Body of pancreas (tissue), 4 donors: ENCODE measurements at places on chromosomes 5 and 9. TPM values are rescaled to one million over a fixed set of nuclear protein-coding genes. Genes with fewer than 3 reads are reported as not detected.

DNA sequence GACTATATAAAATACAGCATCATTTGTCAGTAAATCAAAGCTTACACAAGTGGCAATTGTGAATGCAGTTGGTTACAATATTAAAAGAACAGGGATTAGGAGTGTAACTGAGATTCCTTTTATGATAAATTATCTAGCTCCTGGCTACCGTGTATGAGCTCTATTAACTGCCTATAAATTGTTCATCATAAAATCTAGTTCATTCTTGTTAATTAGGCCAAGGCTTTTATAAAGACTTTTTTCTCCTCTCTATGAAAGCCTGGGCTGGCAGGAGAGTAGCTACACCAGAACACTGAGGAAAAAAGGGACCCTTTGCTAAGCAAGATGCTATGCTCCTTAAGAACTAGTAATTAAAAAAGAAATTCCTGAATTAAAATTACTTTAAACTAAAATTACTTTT lies 132.4 kb upstream of the MEF2C start:
- no peak for DNase-seq

GRCh38 chr9:132494857-132495256 lies 84.8 kb downstream of the CFAP77 start:
- no peak for DNase-seq

DNA sequence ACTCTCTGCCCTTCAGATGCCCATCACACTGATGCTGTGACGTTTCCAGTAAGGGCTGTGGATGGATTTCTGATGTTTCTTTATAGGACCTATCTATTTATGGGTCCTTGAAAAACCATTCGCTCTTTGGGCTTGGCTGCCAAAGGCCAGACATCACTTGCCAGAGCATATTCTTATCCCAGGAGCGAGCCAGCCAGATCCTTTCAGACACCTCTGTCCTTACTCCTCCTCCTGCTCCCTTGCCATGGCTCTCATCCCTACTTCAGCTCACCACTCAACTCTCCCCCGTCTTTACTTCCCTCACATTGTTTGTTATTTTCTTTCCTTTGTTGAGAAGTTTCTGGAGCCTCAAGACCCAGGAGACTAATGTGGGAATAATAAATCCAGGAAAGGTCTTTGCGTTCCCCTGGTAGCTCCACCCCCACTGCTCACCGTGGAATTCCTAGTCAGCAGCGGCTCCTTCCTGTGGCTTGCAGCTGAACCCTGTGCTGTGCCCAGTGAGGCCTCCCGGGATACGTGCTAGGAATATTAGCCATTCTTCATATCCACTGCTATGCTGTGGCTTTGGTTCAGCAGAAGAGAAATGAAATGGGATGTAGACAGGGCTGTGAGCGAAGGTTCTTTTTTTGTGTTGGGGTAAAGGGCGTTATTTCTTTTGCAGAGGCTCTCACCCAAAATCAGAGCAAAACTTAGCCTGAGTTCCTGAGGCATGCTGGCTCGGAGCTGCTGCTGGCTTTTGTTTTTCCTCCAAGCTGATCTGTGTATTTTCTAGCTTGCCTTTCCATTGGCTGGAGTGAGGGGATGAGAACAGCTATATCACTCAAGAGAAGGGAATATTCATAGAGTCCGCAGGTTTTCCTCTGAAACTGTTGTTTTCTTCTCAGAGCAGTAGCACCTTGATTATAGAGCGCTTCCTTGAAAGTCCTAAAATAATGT lies 171.1 kb downstream of the SAXO1 start:
- DNase-seq = no peak

GRCh38 chr9:132014218-132014805 lies 65.4 kb downstream of the MED27 start:
- no peak for DNase-seq

SH2D3C gene
- 3.3 TPM for total RNA-seq

DNA sequence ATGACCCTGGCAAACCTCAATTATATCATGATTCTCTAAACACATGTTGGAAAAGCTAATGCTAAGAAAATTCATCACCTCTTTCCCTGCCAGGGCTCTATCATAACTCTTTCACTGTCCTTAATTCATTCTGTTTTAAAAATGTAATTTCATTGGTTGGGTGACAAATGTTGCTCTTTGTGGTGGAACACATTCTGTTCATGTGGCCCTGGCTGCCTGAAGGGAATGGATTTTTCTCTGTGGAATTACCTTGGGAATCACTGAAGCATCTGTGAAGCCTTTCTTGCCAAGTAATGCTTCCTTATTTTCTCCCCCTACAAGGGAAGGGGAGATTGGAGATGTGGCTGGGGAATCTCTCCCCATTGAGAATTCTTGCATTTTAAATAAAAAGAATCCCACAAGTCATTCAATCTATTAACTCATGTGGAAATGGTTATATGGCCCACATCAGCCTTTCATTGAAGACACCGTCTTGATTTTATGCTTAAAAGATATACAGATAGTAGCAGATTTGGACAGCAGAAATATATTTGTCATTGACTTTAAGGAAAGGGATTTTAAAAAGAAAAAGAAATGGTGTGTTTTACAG lies 201.8 kb upstream of the NMUR2 start:
- DNase-seq = no peak

DNA sequence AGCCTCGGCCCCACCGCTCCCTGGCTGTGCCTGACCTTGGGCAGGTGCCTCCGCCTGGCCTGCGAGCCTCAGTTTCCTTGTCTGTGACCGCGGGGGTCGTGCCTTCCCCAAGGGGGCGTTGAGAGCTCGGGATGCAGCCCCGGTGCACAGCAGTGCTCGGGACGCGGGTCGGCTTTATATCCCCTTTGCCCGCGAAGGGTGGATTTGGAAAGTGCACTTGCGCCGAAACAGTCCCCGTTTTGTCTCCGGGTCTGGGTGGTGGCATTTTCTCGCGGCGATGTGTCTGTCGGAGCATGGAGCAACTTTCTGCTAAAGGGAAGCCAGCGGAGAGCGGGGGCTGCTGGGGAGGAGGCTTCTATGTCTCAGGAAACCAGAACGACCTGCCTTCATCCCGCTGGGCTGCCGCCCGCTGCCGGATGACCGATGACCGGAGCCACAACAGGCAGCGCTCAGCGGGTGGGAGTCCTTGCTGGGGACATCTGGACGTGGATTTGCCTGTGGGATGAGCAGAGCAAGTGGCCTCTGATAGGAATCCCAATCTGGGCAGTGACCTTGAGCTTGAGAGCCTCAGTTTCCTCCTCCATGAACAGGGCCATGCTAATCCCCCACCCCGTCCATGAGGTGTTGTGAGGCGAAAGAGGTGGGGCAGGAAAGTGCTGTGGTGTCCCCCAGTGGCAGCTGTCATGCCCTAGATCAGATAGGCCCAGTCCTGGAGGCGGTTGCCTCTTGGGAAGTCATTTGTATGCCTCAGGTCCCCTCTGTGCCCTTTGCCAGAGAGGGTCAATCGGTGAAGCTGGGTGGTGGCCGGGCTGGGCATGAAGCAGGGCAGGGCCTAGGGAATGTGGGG lies 651 bp downstream of the HRH2 start:
- DNase-seq = no peak

PCA3 gene
- not detected for total RNA-seq

GRCh38 chr9:111094433-111094924 lies 56.2 kb upstream of the LPAR1 start:
- DNase-seq = peak; percentile 11

- no peak for DNase-seq
Observed at GRCh38 chr9:117597977-117598376, 106.2 kb upstream of the TLR4 start.

GRCh38 chr5:144742361-144742760 lies 571.7 kb downstream of the KCTD16 start:
- no peak for DNase-seq

DNA sequence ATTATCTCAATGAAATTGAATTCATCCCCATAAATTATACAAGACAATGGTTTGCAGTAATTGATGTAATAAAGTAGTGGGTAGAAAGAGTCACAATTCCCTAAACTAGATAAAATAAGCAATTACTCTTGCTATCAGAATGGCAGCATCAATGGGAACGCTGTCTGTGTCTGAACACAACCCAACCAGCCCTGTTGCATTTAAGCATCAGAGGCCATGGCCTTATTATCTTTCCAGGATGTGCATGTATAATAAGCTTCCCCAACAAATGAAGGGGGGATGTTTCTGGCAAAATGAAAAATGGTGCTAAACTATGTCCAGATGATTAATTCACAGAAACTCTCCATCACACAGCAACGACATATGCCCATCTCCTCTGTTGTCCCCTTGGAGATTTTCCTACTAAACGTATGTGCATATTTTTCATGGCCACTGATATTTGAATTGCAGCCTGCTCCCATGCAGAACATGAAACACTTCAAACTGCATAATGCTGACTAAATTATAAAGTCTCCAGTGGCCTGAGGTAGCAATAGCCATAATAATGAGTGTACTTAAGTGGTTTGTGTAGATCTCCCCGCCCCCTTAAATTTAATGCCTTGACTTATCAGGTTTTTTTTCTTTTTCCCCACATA lies 306.9 kb upstream of the ADAMTS16 start:
- no peak for DNase-seq

TRPM6 gene
- total RNA-seq = under 0.01 TPM

TAF11L10 gene
- total RNA-seq = not detected

JAKMIP2 gene
- total RNA-seq = 1.3 TPM

DNA sequence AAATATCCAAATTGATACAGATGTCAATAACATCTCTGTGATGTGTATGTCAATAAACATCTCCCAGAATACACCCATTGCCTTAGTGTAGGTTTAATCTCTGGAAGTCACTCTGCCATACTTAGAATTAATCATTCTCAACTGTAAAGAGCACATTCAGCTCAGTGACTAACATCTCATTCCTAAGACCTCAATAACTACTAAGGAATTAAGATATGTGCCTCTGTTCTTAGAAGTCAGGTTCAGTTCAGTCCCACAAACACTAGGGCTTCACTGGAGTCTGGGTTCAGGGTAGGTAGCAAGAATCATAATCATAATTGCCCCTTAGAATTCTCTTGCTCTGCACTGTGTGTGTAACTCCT lies 31.7 kb downstream of the UGCG start:
- DNase-seq = no peak

DNA sequence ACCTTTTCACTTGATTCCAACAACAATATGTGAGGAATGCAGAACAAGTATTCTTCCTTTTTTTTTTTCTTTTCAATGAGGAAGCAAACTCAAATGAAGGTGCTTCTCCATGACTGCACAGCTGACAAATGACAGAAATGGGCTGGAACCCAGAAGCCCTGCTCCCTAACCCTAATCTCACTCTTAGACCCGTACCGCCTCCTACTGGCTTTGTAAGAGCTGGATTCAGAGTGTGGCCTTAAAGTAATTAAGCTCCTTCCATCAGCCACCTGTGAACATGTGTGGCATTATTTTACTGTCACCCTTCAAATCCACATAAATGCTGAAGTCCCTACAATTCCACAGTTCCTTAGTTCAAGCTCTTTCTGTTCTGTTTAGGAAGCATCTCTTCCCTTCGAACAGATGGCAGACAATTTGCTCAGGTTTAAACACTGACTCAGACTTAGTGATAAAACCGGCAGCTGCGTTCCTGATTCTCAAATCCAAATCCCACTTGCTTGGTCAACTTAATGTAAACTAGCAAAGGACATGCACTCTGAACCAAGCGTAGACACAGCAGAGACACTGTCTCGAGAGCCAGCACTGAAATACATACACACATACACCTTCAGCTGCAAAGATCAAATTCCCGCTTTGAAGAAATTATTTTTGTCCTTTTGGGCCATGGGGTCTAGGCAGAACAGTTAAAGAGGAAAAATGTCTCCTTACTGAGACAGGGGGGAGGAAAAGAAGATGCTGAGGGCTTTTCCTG lies 316.7 kb upstream of the TLE4 start:
- no peak for DNase-seq

- DNase-seq = no peak
Observed at GRCh38 chr9:135937521-135938489, 23.4 kb downstream of the UBAC1 start.

TMEM252 gene
- not detected for total RNA-seq

PCDHGA4 gene
- total RNA-seq = 10.9 TPM

NXNL2 gene
- total RNA-seq = not detected

MSX2 gene
- not detected for total RNA-seq

ADGRV1 gene
- 19.2 TPM for total RNA-seq

FOXD4L6 gene
- not detected for total RNA-seq

- no peak for DNase-seq
Observed at GRCh38 chr9:125332527-125332926, 70.9 kb downstream of the GAPVD1 start.

CDHR2 gene
- total RNA-seq = not detected

- no peak for DNase-seq
Observed at GRCh38 chr5:22892441-22892840, 39.3 kb upstream of the CDH12 start.

GRCh38 chr5:68054638-68055037 lies 160.9 kb upstream of the PIK3R1 start:
- DNase-seq = no peak

LHX3 gene
- not detected for total RNA-seq

MCIDAS gene
- total RNA-seq = not detected

TAF1L gene
- not detected for total RNA-seq

GRCh38 chr5:139186752-139187326 lies 11.3 kb downstream of the SIL1 start:
- no peak for DNase-seq

DNA sequence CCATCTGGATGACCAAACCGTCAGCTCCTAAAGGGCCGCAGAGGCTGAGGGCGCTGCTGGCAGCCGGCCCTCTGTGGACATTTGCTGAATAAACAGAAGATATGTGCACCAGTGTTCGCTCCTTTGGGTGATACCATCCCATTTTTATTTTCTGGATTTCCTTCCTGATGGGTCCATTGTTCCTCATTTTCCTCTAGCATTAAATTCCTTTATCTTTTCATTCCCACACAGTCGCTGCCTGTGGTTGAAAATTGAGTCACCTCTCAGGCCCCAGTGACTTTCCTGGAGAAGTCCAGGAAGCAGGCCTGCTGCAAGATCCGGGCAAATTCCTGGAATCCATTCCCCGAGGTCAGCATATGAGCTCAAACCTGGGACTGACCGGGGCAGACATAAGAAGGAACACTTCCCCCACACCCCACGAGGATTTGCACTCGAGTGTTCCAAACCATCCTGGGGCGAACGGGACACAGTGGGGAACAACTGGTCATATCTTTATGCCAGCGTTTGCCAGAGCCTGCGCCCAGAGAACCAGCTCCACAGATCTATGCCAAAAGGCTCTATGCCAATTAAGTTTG lies 86.7 kb upstream of the PCA3 start:
- DNase-seq = no peak

PCDHA11 gene
- 3.6 TPM for total RNA-seq

- DNase-seq = no peak
Observed at GRCh38 chr5:180296771-180297170, 4.9 kb upstream of the MAPK9 start.

MRRF gene
- total RNA-seq = 11.9 TPM

SLC6A7 gene
- total RNA-seq = not detected

GRCh38 chr9:1532171-1532570 lies 482.0 kb downstream of the DMRT2 start:
- no peak for DNase-seq
